Stimulated activated CD4-positive, alpha-beta T cell treated with anti-CD3 and anti-CD28 coated beads, Interleukin-4, amount 100 ng/mL, for 48 hours (primary cell): ENCODE measurements at places on chromosomes 16 and 17.
A peak's percentile ranks its signal among the peaks of the same experiment; 100 is the strongest.

- DNase-seq: no peak
Measured at GRCh38 chr16:57483725-57484514, 2.4 kb downstream of the DOK4 start.

- no peak for DNase-seq
Measured at GRCh38 chr16:29811170-29811895, 660 bp upstream of the PRRT2 start.

- DNase-seq: no peak
Measured at GRCh38 chr17:43809121-43809520, 23.8 kb downstream of the MPP3 start.

GRCh38 chr17:49592263-49592662, 16.6 kb downstream of the NXPH3 start:
- DNase-seq: no peak

- peak; percentile 47 for DNase-seq
Measured at GRCh38 chr17:7929158-7930023, at the start of gene KCNAB3. KCNAB3 (minus strand) TSS chr17:7929856; CDS start chr17:7929435, 421 bp downstream.

DNA sequence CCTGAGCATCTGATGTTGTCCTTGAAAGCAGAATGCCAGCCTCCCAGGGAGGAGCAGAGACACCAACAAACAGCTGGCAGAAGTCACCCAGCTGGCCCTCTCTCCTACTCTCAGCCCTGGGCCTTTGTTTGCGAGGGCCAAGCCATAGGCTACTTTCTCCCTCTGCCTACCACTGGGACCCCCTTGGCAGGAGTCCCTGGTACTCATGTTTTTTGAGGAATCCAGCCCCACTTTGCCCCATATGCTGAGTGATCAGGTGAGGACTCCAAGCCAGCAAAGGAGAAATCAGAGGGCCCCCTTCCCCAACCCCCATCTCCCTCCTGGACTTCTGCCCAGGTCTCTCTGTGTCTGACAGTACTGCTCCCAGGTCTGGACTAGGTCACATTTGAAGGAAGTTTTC, 121.9 kb downstream of the USP31 start:
- no peak for DNase-seq
